Right renal cortex interstitium (tissue), 3 donors: ENCODE measurements at places on chromosomes 6 and 20. TPM values are rescaled to one million over a fixed set of nuclear protein-coding genes. Genes with fewer than 3 reads are reported as not detected.

C6orf163 gene
- polyA plus RNA-seq: 2.7 TPM

EBF4 gene
- polyA plus RNA-seq: 22.8 TPM

- no peak for DNase-seq
Measured at GRCh38 chr20:3786126-3786484, 435 bp downstream of the CENPB start.

DNA sequence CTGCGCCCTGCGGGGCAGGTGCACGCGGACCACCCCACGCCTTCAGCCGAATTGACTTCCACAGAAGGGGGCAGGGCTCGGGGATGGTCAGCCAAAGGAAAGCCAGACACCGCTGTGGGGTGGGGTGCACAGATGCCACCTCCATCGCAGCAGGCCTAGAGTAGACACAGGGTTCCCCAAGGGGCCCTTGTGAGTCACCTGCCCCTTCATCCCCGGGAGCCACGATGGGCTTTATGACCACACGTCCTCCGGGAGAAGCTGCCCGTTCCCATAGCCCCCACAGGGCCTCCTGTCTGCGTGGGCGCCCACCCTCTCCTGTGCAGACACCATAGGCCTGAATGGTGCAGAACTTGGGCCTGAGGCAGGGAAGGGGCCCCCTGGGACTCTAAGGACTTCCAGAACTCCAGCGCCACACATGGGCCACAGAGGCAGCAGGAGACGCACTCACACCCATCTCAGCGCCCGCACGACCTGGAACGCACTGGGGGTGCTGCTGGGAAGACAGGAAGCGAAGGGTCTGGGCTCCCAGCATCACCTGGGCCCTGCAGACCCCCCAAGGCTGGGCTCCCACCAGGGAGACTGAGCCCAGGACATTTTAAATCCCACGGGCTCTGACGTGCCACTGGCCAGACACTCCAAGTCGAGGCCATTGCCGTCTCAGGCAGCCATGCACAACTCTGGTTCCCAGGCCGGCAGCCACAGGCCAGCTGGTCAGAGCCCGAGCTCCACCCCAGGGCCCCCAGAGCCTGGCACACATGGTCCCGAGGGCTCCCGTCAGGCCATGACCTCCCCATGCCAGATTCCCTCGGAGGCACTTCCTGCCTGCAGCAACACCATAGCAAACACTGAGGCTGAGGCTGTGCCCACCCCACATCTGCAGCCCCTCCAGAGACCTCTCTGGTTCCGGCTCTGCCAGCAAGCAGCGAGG lies 134.2 kb downstream of the DLL1 start:
- no peak for DNase-seq

DNA sequence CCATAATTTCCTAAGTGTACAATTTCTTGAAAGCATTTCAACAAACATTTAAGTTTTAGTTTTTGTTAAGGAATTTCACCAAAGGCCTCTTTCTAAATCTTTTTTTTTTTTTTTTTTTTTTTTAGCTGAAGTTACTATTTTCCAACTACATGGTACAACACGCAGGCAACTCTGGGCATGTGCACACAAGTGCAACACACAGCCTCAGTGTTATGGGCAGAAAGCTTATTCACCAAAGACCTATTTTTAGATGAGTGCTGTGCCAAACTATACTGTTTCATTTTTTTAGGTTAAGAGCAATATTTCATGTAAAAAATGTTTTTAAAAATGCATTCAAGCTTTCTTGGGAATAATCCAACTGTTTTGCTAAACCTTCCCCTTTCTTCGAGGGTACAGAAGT lies 42.0 kb upstream of the MAP3K4 start:
- no peak for DNase-seq
